ENCODE measurements at places on chromosomes 3 and 15.

GRCh38 chr3:72872183-72872582, 15.7 kb upstream of the GXYLT2 start:
- H3K4me3 ChIP-seq: no peak overlapping the region
- no peak overlapping the region for H3K27ac ChIP-seq
- no peaks in the 10 kb centered on the region for H3K4me1 ChIP-seq
- no peaks in the 10 kb centered on the region for H3K36me3 ChIP-seq

GRCh38 chr3:38722781-38723568, 73.5 kb upstream of the SCN5A start:
- no peaks in the 10 kb centered on the region for H3K36me3 ChIP-seq
- no peak for DNase-seq
- H3K4me1 ChIP-seq: no peaks in the 10 kb centered on the region
- H3K27me3 ChIP-seq: peaks cover 84% of the 10 kb centered on the region
- no peak overlapping the region for H3K4me3 ChIP-seq

GRCh38 chr15:64138331-64138941, 13.1 kb upstream of the SNX22 start:
- H3K27me3 ChIP-seq: no peaks in the 10 kb centered on the region
- H3K4me3 ChIP-seq: no peak overlapping the region
- no peaks in the 10 kb centered on the region for H3K4me1 ChIP-seq
- no peak overlapping the region for H3K27ac ChIP-seq
- H3K36me3 ChIP-seq: peaks cover 3% of the 10 kb centered on the region

DNA sequence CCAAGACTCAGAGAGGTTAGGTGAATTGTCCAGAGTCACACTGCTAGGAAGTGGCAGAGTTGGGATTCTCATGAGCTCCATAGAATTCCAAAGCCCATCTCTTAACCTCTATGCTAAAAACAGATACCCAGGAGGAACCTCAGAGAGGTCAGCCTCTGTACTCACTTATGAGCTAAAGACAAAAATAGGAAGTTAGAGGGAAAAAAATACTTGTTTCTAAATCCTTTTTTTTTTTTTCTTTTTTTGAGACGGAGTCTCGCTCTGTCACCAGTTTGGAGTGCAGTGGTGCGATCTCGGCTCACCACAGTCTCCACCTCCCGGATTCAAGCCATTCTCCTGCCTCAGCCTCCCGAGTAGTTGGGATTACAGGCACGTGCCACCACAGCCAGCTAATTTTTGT, 31.4 kb downstream of the FSD2 start:
- no peak for DNase-seq
- no peaks in the 10 kb centered on the region for H3K36me3 ChIP-seq
- no peaks in the 10 kb centered on the region for H3K27me3 ChIP-seq
- no peaks in the 10 kb centered on the region for H3K4me1 ChIP-seq

GRCh38 chr15:96273317-96274086, 57.0 kb upstream of the NR2F2 start:
- DNase-seq: peak; percentile 98
- no peaks in the 10 kb centered on the region for H3K36me3 ChIP-seq
- H3K4me1 ChIP-seq: peaks cover 76% of the 10 kb centered on the region
- H3K27ac ChIP-seq: peak overlapping the region; percentile 88

DNA sequence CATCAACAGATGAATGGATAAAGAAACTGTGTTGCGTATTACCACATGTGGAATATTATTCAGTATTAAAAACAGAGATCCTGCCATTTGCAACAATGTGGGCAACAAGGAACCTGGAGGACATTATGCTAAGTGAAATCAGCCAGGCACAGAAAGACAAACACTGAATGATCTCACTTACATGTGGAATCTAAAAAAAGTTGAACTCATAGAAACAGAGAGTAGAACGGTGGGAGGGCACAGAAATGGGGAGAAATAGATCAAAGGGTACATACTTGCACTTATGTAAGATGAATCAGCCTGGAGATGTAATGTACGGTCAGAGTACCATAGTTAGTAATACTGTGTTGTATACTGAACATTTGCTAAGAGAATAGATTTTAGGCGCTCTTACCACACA, 29.8 kb upstream of the MUC13 start:
- no peak overlapping the region for H3K27ac ChIP-seq
- no peak overlapping the region for H3K4me3 ChIP-seq

DNA sequence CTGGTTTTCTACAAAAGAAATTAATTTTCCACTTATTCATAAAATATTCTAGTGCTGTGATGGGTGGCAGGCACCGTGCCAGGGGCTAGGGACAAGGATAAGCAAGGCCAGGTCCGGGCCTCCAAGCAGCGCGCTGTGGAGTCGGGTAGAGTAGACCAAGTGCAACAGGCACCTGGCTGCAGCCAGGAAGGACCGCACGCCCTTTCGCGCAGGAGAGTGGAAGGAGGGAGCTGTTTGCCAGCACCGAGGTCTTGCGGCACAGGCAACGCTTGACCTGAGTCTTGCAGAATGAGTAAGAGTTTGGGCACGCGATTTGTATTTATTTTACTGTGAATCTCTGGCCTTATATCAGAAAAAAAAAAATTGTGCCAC, at the start of gene CASR:
TSS of gene CASR (plus strand) at position 148 of the 372 bp plus-strand sequence. CDS start 70,522 bp downstream, outside the sequence.
- peaks cover 62% of the 10 kb centered on the region for H3K27me3 ChIP-seq
- H3K4me3 ChIP-seq: no peak within 1 kb of the TSS

GRCh38 chr3:132348531-132348930, 31.3 kb downstream of the ACP3 start:
- H3K4me3 ChIP-seq: no peak overlapping the region
- no peaks in the 10 kb centered on the region for H3K36me3 ChIP-seq
- H3K27me3 ChIP-seq: no peaks in the 10 kb centered on the region
- no peak overlapping the region for H3K27ac ChIP-seq
- no peak for DNase-seq
- H3K4me1 ChIP-seq: peaks cover 33% of the 10 kb centered on the region
